SK-MEL-5 (cell line): ENCODE measurements at places on chromosomes 3 and 15. TPM values are rescaled to one million over a fixed set of nuclear protein-coding genes. Genes with fewer than 3 reads are reported as not detected.

GREM1 gene
- total RNA-seq: under 0.01 TPM in 1 of 2 replicates, not detected in the other

BCL2A1 gene
- 102 and 105 TPM in 2 replicates for total RNA-seq

ADIPOQ gene
- total RNA-seq: not detected in 2 replicates

ALDH1L1 gene
- 0.19 and 1.1 TPM in 2 replicates for total RNA-seq

ERICH6 gene
- total RNA-seq: not detected in 2 replicates

DNA sequence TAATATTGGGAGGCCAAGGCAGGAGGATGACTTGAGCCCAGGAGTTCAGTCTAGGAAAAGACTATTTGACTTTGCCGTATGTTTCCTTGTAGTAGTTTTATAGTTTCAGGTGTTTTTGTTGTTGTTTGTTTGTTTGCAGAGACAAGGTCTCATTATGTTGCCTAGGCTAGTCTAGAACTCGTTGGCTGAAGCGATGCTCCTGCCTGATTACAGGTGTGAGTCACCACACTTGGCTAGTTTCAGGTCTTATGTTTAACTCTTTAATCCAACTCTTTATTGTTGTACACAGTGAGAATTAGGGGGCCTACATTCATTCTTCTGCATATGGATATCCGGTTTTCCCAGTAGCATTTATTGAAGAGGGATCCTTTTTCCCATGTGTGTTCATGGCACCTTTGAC lies 32.0 kb downstream of the FAIM start:
- no peak for DNase-seq

- DNase-seq: no peak
Observed at GRCh38 chr15:99305761-99306505, 54.7 kb downstream of the LRRC28 start.

DNA sequence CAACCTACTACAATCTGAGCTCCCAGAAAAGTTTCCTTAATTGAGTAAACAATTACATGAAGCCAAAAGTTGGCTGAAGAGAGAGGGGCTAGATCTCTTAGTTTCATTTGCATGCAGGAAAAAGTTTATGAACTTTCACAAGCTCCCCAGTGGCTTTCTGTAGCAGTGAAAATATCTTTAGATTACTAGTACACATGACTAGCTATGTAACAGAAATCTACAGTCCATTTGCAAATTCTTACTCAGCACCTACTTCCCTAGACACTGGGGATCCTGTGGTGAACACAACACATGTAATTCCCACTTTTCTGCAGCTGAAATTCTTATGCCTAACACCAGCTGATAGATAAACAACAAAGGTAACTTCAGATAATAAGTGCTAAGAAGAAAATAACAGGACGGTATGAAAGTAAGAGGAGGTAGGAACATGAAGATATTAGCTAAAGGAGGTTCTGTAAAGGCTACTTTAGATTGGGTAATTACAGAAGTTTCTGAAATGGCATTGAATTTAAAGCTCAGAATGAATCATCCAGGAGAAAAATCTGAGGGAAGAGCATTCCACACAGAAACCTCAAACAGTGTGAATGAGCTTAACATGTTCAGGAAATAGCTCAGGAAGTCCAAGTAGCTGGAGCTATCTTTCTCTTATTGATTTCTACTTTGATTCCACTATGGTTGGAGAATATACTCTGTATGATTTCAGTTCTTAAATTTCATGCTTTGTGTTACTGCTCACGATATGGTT lies 204.8 kb downstream of the MAGI1 start:
- no peak for DNase-seq

DNA sequence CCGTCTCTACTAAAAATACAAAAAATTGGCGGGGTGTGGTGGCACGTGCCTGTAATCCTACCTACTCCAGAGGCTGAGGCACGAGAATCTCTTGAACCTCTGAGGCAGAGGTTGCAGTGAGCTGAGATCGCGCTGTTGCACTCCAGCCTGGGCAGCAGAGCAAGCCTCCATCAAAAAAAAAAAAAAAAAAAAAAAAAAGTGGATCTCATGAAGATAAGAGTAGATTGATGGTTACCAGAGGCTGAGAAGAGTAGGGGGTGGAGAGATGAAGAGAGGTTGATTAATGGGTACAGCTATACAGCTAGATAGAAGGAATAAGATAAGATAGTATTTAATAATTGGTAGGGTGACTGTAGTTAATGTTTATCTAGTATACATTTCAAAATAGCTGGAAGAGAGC lies 65.9 kb upstream of the LRRC3B start:
- DNase-seq: no peak

GRCh38 chr3:141255846-141256261 lies 24.2 kb downstream of the PXYLP1 start:
- DNase-seq: peak; percentile 90

GRCh38 chr15:71431343-71432336 lies 316.4 kb downstream of the THSD4 start:
- no peak for DNase-seq

DNA sequence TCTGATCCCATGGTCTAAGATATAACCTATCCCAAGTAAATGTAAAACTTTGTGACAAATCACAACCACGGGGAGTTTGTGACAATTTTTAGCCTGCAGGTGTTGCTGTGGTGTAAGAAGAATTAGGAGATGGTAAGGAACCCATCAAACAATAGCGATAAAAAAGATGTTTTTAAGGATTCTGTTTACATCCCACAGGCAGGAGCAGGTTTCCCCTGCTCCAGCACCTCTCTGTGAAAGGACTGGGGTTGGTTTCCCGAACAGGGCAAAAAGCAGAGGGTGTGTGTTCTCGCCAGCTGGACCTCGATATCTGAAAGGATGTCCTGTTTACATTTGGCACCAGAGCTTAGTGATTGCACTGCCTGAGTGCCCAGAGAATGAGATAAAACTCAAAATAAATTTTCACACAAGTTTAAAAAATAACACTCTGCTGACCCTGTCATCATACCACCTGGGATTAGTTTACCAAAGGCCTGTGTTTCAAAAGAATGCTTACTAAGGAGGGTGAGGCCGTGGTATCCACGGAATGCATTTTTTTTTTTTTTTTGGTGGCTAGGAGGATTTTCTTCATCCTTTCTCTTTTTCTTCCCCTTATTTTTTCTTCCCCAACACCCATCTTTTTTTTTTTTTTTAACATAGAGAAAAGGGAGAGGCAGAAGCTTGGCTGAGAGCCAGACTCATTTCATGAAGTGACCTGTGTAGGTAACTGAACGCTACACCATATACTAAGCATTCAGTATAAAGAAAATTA lies 151.8 kb upstream of the DPH6 start:
- DNase-seq: no peak

GRCh38 chr3:194570235-194570634 lies 63.0 kb downstream of the TMEM44 start:
- DNase-seq: no peak

DNA sequence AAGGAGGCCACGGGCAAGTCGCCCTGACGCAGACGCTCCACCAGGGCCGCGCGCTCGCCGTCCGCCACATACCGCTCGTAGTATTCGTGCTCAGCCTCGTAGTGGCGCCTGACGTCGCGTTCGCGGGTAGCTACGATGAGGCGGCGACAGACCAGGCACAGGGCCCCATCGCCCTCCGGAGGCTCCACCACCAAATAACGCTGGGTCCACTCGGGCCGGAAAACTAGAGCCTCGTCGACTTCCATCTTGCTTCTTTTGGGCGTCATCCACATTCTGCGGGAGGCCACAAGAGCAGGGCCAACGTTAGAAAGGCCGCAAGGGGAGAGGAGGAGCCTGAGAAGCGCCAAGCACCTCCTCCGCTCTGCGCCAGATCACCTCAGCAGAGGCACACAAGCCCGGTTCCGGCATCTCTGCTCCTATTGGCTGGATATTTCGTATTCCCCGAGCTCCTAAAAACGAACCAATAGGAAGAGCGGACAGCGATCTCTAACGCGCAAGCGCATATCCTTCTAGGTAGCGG lies at the start of gene EPM2AIP1:
Gene EPM2AIP1 (minus strand): TSS at position 326 of the 520 bp plus-strand sequence. CDS start 54 bp downstream, at position 272.
- no peak for DNase-seq
